RPMI7951 (cell line): ENCODE measurements at places on chromosomes 11 and 22. TPM values are rescaled to one million over a fixed set of nuclear protein-coding genes. Genes with fewer than 3 reads are reported as not detected.

The CBLIF gene
- total RNA-seq: not detected in 2 replicates

DNA sequence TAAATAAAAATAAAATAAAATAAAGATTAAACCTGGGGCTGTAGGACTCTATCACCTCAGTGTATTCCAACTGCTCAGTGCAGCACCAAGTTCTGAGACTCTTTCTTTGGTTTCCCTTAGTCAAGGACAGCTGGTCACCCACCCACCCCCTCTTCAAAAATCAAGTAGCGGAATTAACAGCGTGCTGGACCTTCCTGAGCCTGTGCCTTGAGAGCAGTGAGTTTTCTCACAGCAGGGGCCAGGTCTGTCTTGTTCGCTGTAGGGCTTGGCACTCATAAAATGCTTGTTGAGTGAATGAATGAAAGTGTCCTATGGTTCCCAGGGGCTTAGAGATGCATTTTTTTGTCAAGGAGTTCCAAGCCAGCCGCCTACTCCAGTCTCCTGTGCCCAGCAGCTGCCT lies 2.9 kb upstream of the ALX4 start:
- DNase-seq: no peak

The OR51B4 gene
- not detected in 2 replicates for total RNA-seq

DNA sequence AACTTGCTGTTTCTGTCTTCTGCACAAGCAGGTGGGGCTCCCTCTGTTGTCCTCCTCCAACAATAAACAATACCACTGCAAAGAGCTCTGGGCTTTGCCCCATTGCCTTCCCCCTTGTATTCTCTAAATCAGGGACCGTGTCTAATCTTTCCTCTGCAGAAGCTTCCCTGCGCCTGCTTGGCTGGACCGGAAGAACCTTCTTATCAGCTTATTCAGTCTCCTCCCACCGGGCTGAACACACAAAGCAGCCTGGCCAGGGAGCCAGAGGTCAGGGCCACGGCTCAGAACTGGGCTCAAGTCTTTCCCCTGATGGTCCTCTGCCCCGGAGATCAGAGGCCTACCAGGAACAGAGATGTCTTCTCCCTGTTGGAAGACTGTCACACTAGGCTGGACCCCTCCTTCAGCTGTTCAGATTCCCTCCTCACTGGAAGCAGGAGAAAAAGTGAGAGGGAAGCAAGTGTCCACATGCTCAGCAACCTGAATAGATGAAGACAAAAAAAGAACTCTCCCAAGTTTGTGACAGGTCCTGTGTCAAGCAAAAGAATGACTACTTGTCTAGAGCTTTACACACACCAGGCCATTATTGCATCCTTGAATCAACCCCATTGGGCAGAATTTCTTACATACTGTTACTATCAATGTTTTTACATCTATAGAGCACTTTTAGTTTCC lies 63.7 kb downstream of the RAB30 start:
- peak; percentile 57 for DNase-seq

The GRAMD1B gene
- total RNA-seq: 14.9 and 16.9 TPM in 2 replicates
